ENCODE measurements at places on chromosomes 2 and 18.

GRCh38 chr2:42246562-42246961 lies 77.4 kb downstream of the EML4 start:
- no peak for DNase-seq

GRCh38 chr2:19888831-19889230 lies 13.0 kb downstream of the TTC32 start:
- no peak for DNase-seq

DNA sequence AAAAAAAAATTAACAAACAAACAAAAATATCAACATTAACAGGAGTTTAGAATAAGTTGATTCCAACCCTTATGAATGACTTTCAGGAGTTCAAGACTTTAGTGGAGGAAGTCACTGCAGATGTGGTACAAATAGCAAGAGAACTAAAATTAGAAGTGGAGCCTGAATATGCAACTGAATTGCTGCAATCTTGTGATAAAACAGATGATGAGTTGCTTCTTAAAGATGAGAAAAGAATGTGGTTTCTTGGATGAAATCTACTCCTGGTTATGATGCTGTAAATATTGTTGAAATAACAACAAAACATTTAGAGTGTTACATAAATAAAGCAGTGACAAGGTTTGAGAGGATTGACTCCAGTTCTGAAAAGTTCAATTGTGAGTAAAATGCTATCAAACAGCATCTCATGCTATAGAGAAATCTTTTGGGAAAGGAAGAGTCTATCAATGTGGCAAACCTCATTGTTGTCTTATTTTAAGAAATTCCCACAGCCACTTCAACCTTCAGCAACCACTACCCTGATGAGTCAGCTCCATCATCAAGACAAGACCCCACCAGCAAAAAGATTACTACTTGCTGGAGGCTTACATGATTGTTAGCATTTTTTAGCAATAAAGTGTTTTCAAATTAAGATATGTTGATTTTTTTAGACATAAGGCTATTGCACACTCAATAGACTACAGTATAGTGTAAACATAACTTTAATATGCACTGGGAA lies 42.7 kb upstream of the TAF4B start:
- no peak for DNase-seq

DNA sequence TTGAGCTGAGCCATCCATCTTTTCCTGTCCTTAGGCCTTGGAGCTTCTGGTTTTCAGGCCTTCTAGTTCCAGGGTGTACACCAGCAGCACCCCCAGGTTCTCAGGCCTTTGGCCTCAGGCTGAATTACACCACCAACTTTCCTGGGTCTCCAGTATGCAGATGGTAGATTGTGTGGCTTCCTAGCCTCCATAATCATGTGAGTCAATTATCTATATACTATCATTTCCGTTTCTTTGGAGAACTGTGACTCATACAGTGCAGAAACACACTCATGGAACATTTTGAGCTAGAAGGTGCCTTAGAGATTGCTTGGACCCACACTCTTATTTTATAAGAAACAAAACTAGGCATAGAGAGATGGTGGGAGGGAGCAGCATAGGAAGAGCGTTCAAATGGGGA lies 167.4 kb downstream of the NCK2 start:
- no peak for DNase-seq

DNA sequence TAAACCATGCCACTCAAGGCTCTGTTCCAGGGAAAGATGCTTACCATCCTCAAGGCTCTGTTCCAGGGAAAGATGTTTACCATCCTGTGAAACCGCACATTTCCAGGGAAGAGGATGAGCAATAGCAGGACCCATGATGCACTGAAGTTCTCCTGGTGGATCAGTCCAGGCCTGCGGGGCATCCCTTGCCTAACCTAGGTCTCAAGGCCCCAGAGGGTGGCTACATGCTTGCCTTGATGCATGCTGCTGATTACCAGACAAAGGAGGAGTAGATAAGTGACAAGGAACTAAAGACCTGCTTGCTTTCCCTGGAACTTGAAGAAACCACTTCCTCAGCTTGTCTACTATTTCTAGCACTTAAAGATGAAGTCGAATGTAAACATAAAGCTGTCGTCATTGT lies 111.0 kb upstream of the LINC00305 start:
- no peak for DNase-seq

GRCh38 chr2:73830871-73831401 lies 2.2 kb downstream of the STAMBP start:
- no peak for DNase-seq

- DNase-seq: no peak
Observed at GRCh38 chr2:196260546-196260945, 89.2 kb upstream of the STK17B start.

- no peak for DNase-seq
Observed at GRCh38 chr18:5841518-5841917, 53.8 kb downstream of the TMEM200C start.

DNA sequence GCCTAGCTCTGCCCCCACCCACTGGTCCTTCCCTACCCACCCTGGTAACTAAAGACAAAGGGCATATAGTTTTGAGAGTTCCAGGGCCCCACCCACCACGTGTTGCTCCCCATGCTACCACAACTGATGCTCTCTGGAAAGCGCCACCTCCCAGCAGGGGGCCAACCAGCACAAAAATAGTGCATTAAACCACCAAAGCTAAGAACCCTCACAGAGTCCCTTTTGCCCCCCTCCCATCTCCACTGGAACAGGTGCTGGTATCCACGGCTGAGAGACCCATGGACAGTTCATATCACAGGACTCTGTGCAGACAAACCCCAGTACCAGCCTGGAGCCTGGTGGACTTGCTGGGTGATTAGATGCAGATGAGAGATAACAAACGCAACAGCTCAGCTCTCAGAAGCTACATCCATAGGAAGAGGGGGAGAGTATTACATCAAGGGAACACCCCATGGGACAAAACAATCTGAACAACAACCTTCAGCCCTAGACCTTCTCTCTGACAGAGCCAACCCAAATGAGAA lies 715.9 kb downstream of the NUP35 start:
- DNase-seq: no peak

GRCh38 chr2:963876-964275 lies 13.2 kb downstream of the SNTG2 start:
- no peak for DNase-seq

DNA sequence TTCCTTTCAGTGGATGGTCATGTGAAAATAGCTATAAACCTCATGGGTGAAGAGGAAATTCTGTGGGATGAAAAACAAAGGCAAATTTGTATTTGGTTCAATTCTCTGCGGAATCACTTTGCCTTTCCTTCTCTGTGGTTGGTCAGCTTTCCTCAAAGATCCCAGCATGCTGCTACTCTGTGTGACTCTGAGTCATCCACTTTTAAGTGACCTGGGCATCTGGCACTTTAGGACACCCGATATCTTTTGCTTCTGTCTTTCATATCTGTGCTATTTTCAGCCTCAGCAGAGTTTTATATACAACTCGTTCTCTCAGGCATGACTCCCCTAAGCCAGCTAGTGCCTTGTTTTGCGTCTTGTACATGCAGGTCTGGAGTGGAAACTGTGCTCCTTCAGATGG lies 217.0 kb upstream of the PIEZO2 start:
- peak; percentile 98 for DNase-seq

GRCh38 chr2:73896362-73897239 lies 3.8 kb downstream of the ACTG2 start:
- DNase-seq: no peak

GRCh38 chr2:200223205-200223784 lies 83.2 kb upstream of the SPATS2L start:
- DNase-seq: no peak

DNA sequence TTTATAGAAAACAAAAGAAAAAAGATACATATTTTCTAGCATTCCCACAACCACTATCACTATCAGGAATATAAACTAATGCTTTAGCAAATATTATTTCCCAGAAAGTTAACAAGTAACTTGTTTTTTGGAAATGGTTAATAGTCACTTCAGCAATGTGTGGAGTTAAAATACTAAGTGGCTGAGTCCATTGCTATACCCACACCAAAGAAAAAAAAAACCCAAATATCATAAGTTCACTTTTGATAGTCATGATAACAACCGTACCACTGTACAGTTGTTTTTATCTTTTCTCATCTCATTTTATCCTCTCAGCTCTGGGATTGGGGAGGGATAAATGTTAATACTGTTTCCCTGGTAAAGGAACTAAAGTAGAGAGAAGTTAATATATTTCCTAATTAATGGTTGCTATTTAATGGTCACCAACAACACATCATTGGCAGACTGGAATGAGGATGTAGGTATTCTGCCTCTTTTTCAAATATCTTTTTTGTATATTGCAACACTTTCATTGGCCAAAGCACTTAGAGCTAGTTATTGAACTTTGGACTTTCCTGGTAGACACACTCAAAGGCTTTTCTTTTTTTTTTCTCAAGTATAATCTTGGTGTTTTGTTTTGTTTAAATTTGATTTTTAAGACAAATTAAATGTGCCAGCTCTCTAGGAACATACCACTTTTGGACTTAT lies 18.4 kb upstream of the KANSL1L start:
- DNase-seq: no peak

DNA sequence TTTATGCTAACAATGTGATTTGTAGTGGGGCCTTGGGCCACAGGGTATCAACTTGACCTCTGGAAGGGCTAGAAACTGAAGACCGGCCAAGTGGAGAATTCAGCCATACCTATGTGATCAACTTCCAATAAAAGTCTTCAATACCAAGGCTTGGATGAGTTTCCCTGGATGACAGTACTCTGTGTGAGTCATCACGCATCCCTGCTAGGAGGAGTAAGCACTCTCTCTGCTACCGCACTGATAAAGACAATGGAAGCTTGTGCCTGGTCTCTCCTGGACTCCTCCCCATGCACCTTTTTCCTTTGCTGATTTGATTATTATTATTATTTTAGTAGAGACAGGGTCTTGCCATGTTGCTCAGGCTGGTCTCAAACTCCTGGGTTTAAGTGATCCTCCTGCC lies 58.1 kb downstream of the SKA1 start:
- DNase-seq: no peak

DNA sequence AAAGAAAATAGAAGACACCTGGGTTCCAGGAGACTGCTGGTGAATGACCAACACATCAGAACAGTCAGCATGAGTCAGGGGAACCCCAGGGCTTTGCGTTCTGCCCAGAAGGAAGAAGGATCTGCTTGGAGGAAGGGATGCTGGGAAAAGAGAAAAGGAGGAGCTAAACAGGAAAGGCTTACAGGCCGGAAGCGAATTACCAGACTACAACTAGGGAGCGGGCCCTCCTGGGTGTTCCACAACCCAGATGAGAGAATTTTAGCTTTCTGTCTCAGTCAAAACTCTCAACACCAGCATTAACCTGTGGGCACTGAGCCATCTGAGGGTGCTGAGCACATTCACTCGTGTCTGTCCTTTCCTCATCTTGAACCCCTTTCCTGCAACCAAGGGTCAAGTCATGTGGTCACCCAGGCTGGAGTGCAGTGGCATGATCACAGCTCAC lies 19.2 kb downstream of the CDC42EP3 start:
- DNase-seq: no peak

GRCh38 chr18:58640428-58640805 lies 11.5 kb upstream of the ALPK2 start:
- DNase-seq: no peak

DNA sequence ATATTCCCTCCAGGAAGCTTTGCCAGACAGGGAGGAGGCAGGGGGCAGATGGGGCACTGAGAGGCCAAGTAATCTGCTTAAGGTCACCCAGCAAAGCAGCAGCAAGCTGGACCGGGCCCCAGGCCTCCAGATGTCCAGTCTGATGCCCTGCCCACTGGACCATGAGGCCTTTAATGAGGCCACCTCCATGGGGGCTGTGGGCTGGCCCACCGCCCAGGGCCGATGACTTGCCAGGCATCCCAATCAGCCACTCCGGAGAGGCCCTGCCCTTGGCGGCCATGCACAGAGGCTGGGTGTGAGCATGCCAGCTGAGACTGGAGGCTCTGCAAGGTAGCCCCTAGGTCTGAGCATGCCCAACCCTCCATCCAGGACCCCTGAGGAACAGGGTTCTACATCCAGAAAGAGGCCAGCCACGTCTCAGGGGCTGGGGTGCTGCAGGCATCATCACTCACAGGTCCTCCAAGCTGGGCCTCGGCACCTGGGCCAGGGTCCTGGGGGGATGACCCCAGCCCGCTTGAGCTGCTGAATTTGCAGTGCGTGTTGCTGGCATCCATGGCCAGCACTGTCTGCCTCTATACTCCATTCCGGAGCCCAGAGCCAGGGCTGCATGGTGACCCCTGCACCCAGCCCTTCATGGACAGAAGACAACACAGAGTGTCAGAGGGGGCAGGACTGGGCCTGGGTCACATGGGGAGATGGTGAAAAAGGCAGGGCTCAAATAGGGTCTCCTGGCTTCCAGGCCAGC lies 164.2 kb downstream of the INHBB start:
- DNase-seq: no peak

GRCh38 chr2:40192864-40193669 lies 258.8 kb downstream of the SLC8A1 start:
- DNase-seq: no peak

GRCh38 chr18:62576845-62577512 lies 54.2 kb downstream of the ZCCHC2 start:
- DNase-seq: no peak

DNA sequence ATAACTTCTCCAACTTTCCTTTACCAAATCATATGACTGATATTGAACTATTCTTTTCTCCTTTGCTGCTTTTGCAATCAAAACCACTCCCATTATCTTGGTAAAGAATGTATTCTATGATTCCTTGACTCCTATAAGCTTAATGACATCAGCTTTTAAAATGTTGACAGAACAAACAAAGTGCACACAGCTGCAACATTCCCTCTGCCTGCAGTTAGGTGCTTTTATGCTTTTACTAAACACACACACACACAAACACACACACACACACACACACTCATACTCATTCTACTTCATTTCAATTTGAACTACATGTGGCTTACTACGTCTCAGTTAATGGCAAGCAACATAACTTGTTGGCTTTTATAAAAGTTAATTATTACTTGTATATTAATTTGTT lies 946.6 kb downstream of the DPP10 start:
- no peak for DNase-seq

GRCh38 chr2:25794544-25795276 lies 83.6 kb downstream of the ASXL2 start:
- no peak for DNase-seq

DNA sequence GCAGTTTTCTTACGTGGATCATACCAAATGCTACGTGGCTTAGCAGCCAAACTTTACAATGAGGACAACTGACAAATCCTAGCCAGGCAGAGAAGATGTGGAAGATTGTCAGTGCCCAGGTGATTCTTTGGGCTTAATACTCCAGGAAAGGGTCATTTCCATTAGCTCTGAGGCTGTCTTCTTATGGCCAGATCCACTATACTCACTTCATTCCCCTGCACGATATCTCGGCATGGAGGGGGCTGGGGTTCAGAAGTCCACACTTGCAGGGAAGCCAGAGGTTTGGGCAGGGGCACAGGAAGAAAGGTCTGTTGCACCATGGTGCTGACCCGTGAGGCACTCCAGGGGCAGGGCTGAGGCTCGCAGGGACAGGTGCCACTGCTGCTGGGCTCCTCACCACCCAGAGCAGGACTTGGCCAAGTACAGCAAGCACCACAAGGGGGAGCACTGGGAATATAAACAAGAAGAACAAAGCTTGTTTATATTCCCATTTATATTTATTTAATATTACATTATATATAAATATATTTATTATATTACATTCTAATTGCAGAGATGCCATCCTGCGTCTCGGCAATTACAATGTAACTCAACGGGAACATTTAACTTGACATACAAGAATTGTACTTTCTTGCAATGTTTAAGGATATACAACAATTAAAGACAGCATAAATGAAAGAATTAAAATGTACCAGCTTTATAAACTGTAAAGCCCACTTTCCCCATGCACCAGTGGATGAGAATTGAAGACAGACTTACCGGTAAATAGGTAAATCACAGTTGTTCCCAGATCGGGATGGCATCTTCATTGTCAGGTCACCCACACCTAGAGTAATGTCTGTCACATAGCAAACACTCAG lies 27.2 kb downstream of the CLUL1 start:
- peak; percentile 56 for DNase-seq

- DNase-seq: no peak
Observed at GRCh38 chr2:84085562-84085961, 373.5 kb downstream of the SUCLG1 start.

Measured in foreskin melanocyte (primary cell).